ENCODE measurements at places on chromosomes 5 and 9. TPM values are rescaled to one million over a fixed set of nuclear protein-coding genes. Genes with fewer than 3 reads are reported as not detected.

MED7 gene
- 16.7 TPM for total RNA-seq

SCGB3A2 gene
- total RNA-seq: not detected

FGF10 gene
- not detected for total RNA-seq

MSX2 gene
- total RNA-seq: 0.38 TPM

CDH12 gene
- not detected for total RNA-seq

- DNase-seq: no peak
- no peak overlapping the region for H3K27ac ChIP-seq
- no peaks in the 10 kb centered on the region for H3K27me3 ChIP-seq
- H3K4me1 ChIP-seq: no peaks in the 10 kb centered on the region
These were observed 155.1 kb upstream of the DMRT1 start for GRCh38 chr9:686321-686813.

- no peaks in the 10 kb centered on the region for H3K36me3 ChIP-seq
- H3K27ac ChIP-seq: no peak overlapping the region
- H3K4me1 ChIP-seq: peaks cover 11% of the 10 kb centered on the region
- H3K4me3 ChIP-seq: no peak overlapping the region
- DNase-seq: no peak
These were observed 76.1 kb downstream of the HRH2 start for GRCh38 chr5:175734016-175734415.

GRCh38 chr9:89696780-89697179, 92.0 kb downstream of the GADD45G start:
- no peaks in the 10 kb centered on the region for H3K27me3 ChIP-seq
- no peak overlapping the region for H3K27ac ChIP-seq
- H3K4me1 ChIP-seq: peaks cover 24% of the 10 kb centered on the region
- no peaks in the 10 kb centered on the region for H3K36me3 ChIP-seq

- H3K27ac ChIP-seq: peak overlapping the region; percentile 77
- peaks cover 54% of the 10 kb centered on the region for H3K4me1 ChIP-seq
- no peak overlapping the region for H3K4me3 ChIP-seq
These were observed 2.3 kb downstream of the NMRK1 start for GRCh38 chr9:75085640-75086039.

DNA sequence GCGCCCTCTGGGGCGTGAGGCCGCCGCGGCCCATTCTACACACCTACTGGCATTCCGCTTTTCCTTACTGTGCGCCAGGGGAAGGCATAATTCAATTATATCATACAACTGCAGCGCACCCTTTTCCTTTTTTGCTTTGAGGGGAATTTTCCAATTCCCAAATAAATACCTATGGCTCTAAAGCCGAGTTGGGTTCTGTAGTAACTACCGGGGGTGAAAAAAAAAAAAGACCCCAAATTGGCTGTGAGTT, 34.1 kb upstream of the NFIB start:
- H3K27ac ChIP-seq: no peak overlapping the region
- H3K36me3 ChIP-seq: no peaks in the 10 kb centered on the region
- H3K4me1 ChIP-seq: peaks cover 12% of the 10 kb centered on the region
- H3K27me3 ChIP-seq: peaks cover 51% of the 10 kb centered on the region
- no peak for DNase-seq

DNA sequence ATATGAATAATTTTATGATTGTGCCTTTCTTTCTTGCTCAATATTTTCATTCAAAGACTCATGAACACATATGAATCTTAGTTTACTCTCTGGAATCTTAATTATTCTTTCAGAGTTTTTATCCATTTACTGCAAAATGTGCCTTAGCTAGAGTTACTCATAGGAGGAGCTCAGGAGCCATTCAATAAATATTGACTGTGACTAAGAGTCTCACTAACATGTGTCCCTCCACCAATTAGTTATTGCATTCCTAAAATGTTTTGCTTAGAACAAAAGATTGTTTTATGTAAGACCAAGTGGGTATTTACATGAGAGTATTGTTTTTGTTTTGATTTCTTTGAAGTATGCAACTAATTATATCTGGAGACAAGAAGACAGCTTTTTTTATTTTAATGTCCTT, 218.4 kb upstream of the MAST4 start:
- no peak for DNase-seq
- H3K4me3 ChIP-seq: no peak overlapping the region
- H3K27me3 ChIP-seq: peaks cover 26% of the 10 kb centered on the region
- no peaks in the 10 kb centered on the region for H3K4me1 ChIP-seq
- no peak overlapping the region for H3K27ac ChIP-seq

GRCh38 chr5:2266641-2267240, 384.0 kb upstream of the IRX4 start:
- no peak overlapping the region for H3K27ac ChIP-seq
- DNase-seq: no peak
- no peaks in the 10 kb centered on the region for H3K4me1 ChIP-seq

- H3K36me3 ChIP-seq: no peaks in the 10 kb centered on the region
- H3K27me3 ChIP-seq: peaks cover 45% of the 10 kb centered on the region
- H3K27ac ChIP-seq: peak overlapping the region; percentile 86
- H3K4me3 ChIP-seq: peak overlapping the region; percentile 98
These were observed 763 bp downstream of the TJP2 start for GRCh38 chr9:69174616-69175463.

DNA sequence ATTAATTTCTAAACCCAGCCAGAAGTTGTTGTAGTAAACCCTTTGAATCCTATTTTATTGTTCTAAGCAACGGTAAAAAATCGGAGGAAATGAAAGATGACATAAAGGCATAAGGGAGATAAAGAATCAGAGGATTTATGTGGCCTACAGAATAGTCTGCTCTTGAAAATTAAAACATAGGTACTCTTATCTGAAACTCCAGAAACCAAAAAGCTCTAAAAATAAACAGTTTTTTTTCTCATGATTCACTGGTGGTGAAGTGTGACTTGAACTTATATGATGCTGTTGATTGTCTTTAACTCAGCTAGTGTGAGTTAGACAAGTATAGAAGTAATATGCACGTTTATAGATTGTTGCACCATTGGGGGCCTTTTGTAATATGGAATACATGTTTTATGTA, 80.3 kb downstream of the HSD17B4 start:
- no peak overlapping the region for H3K4me3 ChIP-seq
- H3K36me3 ChIP-seq: peaks cover 1% of the 10 kb centered on the region
- no peaks in the 10 kb centered on the region for H3K27me3 ChIP-seq
- DNase-seq: no peak
- H3K27ac ChIP-seq: no peak overlapping the region

- no peak for DNase-seq
- H3K36me3 ChIP-seq: no peaks in the 10 kb centered on the region
- H3K4me1 ChIP-seq: no peaks in the 10 kb centered on the region
- no peak overlapping the region for H3K4me3 ChIP-seq
These were observed 40.2 kb upstream of the LPAR1 start for GRCh38 chr9:111078391-111079038.

DNA sequence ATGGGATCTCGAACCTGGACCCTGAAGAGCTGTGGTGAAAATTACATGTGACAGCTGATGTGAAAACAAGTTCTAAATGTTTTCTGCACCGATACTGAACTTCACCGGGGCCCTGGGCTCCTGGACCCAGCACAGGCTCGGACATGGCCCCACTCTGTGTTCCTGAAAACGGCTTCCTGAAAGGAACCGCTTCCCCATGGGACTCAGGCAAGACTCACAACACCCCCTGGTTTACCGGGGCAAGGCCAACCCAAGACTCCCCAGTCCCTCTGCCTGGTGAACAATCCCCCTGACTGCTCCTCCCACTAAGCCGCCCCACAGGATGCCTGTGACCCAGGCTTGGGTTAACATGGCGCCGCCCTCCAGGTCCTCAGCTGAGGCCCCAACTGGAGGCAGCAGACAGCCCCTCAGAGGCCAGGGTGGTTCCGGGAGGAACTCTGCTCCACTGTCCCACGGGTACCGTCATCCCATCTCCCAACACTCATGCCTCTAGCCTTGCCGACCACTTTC, 124.5 kb upstream of the FOXD4L5 start:
- peaks cover 11% of the 10 kb centered on the region for H3K36me3 ChIP-seq
- no peak for DNase-seq
- no peak overlapping the region for H3K27ac ChIP-seq
- no peaks in the 10 kb centered on the region for H3K4me1 ChIP-seq

DNA sequence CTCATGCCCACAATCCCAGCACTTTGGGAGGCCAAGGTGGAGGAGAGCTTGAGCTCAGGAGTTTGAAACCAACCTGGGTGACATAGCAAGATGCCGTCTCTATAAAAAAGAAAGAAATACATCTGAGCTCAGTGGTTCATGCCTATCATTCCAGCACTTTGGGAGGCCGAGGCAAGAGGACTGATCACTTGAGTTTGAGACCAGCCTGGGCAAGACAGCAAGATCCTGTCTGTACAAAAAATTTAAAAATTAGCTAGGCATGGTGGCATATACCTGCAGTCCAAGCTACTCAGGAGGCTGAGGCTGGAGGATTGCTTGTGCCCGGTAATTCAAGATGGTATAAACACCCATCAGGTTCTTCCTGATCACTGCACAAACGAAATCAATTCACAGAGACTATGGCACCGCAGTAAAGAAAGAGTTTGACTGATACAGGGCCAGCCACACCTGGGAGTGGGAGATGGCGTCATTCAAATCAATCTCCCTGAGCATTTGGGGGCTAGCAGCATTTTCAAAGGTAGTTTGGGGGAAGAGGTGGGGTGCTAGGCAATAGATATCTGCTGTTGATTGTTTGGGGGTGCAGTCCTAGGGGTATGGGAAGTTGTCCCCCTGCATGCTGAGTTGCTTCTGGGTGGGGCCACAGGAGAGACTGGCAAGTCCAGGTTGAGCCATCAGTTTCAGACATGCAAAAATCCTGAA, 169.2 kb downstream of the TTC39B start:
- no peak overlapping the region for H3K4me3 ChIP-seq
- peaks cover 14% of the 10 kb centered on the region for H3K4me1 ChIP-seq
- DNase-seq: no peak
- H3K27ac ChIP-seq: no peak overlapping the region
- no peaks in the 10 kb centered on the region for H3K36me3 ChIP-seq
- H3K27me3 ChIP-seq: no peaks in the 10 kb centered on the region

- H3K36me3 ChIP-seq: no peaks in the 10 kb centered on the region
- DNase-seq: no peak
- H3K4me3 ChIP-seq: no peak overlapping the region
- no peak overlapping the region for H3K27ac ChIP-seq
- peaks cover 23% of the 10 kb centered on the region for H3K27me3 ChIP-seq
These were observed 92.9 kb upstream of the PTPN3 start for GRCh38 chr9:109590966-109591365.

DNA sequence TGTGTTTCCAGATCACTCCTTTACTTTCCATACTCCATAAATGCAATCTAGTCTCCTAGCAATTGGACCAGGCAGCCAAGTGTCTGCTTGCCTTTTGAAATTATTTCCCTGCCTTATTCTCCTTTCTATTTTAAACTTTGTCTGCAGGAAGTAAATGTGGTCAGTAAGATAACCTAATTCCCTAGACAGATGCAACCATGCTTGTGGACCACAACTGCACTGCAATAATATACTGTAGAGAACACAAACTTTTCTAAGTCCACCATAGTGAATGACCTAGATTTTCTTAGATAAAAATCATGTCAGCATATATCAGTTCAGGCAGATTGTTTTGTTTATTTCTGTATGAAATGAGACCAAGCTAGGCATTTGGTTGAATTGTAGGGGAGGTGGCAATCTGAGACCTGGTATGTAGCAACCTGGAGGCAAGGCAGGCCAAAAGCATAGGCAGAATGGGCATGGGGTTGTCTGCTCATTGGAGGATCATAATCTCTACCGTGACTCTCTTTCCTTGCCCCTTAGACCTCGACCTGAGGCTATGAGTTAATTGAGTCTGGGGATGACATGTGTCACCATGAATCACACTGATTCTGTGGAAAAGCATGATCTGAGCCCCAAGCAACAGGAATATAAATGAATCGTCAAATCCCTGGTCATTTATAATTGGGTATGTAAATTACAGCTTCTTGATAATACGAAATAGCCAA, 20.7 kb downstream of the ACTL7B start:
- no peaks in the 10 kb centered on the region for H3K36me3 ChIP-seq
- peak overlapping the region; percentile 29 for H3K27ac ChIP-seq
- no peaks in the 10 kb centered on the region for H3K27me3 ChIP-seq
- H3K4me1 ChIP-seq: peaks cover 16% of the 10 kb centered on the region
- DNase-seq: no peak
- H3K4me3 ChIP-seq: no peak overlapping the region

- no peak overlapping the region for H3K27ac ChIP-seq
- H3K4me1 ChIP-seq: peaks cover 8% of the 10 kb centered on the region
- no peak overlapping the region for H3K4me3 ChIP-seq
- DNase-seq: no peak
- no peaks in the 10 kb centered on the region for H3K36me3 ChIP-seq
These were observed 50.0 kb upstream of the GLIS3 start for GRCh38 chr9:4349816-4350418.

DNA sequence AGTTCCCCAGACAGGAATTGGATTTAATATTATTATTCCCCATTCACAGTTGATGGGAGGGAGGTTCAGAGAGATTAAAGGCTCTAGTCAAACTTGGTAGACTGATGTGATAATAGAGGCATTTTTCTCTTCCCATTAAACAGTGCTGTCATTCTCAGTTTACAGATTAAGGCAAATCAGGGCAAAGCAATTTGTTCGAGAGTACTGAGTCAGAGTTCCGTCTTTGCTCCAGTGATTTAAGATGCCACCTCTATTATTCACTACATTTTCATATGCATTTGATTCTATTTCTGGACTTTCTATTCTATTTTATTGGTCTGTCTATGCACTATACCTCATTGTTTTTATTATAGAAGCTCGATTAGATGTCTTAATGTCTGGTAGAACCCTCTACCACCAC, 201.0 kb upstream of the RAI14 start:
- peaks cover 18% of the 10 kb centered on the region for H3K27me3 ChIP-seq
- no peak overlapping the region for H3K4me3 ChIP-seq
- H3K4me1 ChIP-seq: no peaks in the 10 kb centered on the region
- H3K27ac ChIP-seq: no peak overlapping the region

- H3K4me1 ChIP-seq: no peaks in the 10 kb centered on the region
- H3K27me3 ChIP-seq: no peaks in the 10 kb centered on the region
- DNase-seq: no peak
- H3K36me3 ChIP-seq: peaks cover 1% of the 10 kb centered on the region
- no peak overlapping the region for H3K4me3 ChIP-seq
These were observed 155.0 kb upstream of the IRX2 start for GRCh38 chr5:2906302-2907090.

DNA sequence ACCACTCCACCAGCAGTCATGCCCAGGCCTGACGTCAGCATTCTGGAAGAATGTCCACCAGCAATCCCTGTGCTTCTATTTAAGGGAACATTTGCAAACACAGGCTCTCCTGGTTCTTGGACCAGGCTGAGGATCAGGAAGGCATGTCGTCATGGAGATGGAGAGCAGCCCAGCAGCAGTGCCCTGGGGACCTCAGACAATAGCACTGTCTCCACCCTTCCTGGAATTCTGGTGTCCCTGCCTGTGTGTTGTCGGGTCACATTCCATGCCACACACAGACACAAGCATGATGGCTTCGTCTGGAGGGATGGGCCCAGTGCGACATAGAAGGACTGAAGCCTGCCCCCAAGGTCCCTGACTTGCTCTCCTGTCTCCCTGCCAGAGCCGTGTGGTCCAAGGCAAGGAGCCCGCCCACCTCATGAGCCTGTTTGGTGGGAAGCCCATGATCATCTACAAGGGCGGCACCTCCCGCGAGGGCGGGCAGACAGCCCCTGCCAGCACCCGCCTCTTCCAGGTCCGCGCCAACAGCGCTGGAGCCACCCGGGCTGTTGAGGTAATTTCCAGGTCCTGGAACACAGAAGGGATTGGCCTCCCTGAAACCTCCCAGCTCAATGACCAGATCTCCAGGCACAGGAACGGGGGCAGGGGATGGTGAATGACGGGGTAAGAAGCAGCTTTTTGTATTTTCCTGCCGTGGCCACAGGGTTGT, 43.8 kb downstream of the STOM start:
- H3K4me3 ChIP-seq: no peak overlapping the region
- H3K27me3 ChIP-seq: no peaks in the 10 kb centered on the region
- H3K4me1 ChIP-seq: peaks cover 15% of the 10 kb centered on the region
- peaks cover 2% of the 10 kb centered on the region for H3K36me3 ChIP-seq
- H3K27ac ChIP-seq: no peak overlapping the region
- DNase-seq: no peak

Data from activated T-cell treated with anti-CD3 and anti-CD28 coated beads, Interleukin-2, amount 50 U/mL, for 72 hours (primary cell).